ENCODE measurements at places on chromosomes 2 and 18. TPM values are rescaled to one million over a fixed set of nuclear protein-coding genes. Genes with fewer than 3 reads are reported as not detected.

The COX7A2L gene
- 239 TPM for polyA plus RNA-seq

The CCDC85A gene
- polyA plus RNA-seq, result 0.05 TPM

The APOB gene
- not detected for polyA plus RNA-seq

The DDX1 gene
- 136 TPM for polyA plus RNA-seq

The TTN gene
- polyA plus RNA-seq, result 0.14 TPM

The PDE1A gene
- polyA plus RNA-seq, result 5.4 TPM

The CRYGC gene
- polyA plus RNA-seq, result not detected

The CFC1 gene
- not detected for polyA plus RNA-seq

The C1QL2 gene
- polyA plus RNA-seq, result not detected

The IL36RN gene
- not detected for polyA plus RNA-seq

The PJVK gene
- 0.89 TPM for polyA plus RNA-seq

Measured in fibroblast of lung (primary cell).